ENCODE measurements at places on chromosomes 3 and 15.

DNA sequence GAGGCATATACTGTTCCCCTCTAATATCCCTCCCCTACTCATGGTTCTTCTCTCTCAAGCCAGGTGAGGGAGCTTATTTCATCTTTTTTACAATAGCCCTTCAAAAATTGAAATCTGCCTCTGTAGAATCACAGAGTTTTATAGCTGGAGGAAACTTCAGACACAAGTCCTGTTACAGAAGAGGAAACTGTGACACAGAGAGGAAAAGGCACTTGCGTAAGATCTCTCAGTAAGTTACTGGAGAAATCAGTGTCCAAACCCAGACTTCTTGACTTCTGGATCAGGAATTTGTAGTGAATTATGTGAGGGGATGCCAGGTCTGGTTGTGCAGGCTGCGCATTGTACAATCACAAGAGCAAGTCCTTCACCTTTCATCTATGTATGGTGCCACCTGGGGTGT lies 4.6 kb downstream of the FGD5 start:
- no peak for DNase-seq

DNA sequence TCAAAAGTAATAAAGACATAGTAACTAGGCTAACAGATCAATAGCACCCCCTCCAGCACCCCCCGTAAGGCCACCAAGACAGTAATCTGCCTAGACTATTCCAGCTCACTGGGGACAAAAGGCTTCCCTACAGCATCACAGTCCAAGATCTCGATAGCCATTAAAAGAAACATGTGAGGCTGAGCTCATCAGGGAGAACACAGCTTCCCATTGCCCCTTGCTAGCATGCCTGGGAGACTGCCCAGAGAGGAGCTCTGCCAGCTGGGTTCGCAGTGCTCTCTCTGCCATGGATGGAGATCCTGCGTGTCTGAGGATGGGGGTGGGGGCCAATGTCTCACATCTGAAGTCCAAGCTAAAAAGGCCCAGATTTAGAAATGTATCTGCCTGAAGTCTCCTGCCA lies 17.8 kb downstream of the LRIG1 start:
- no peak for DNase-seq

DNA sequence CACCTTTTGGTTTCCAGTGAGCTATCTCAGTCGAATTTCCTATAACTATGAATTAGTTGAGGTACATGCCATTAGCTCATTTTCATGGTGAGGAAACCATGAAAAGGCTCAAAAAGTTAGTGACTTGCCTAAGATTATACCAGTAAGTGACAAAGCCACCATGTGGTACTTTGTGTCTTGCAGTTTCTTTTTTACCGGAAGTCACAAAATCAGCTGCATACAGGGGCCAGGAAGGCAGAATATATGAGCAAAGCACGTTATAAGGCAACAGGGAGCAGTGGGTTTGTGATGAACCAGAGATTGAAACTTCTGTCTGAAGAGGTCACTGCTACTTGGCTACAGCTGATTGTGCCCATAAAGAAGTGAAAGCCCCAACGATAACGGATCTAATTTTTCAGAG lies 50.3 kb downstream of the CMTM8 start:
- no peak for DNase-seq

GRCh38 chr3:70829092-70829491 lies 516.7 kb upstream of the MDFIC2 start:
- no peak for DNase-seq

GRCh38 chr15:39131609-39132008 lies 449.3 kb upstream of the THBS1 start:
- DNase-seq = no peak

GRCh38 chr3:38549082-38549481 lies 52.9 kb downstream of the EXOG start:
- no peak for DNase-seq

All from NCI-H146 (cell line).